ENCODE measurements at places on chromosomes 6 and 20. TPM values are rescaled to one million over a fixed set of nuclear protein-coding genes. Genes with fewer than 3 reads are reported as not detected.

DNA sequence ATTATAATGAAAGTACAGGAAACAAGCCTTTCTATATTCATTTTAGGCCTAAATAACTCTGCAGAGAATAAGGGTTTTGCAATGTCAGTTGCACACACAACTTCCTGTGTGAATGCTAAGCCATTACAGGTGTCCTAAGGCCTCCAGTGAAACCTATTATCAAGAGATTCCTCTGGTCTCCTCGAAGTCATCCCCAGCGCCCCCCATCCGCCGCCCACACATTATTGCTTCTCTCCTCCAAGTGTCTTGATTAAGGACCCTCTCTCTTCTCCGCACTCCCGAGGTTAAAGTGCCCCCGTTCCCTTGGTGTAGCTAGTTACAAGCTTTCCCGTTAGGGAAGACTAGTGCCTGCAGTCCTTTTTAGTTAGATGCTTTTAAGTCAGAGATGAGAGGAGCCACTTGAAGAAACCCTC lies 1.3 kb downstream of the HIVEP2 start:
- peak overlapping the region; percentile 99 for H3K27ac ChIP-seq
- H3K36me3 ChIP-seq: no peaks in the 10 kb centered on the region
- peak overlapping the region; percentile 88 for H3K4me3 ChIP-seq
- H3K4me1 ChIP-seq: peaks cover 21% of the 10 kb centered on the region
- no peaks in the 10 kb centered on the region for H3K27me3 ChIP-seq

DNA sequence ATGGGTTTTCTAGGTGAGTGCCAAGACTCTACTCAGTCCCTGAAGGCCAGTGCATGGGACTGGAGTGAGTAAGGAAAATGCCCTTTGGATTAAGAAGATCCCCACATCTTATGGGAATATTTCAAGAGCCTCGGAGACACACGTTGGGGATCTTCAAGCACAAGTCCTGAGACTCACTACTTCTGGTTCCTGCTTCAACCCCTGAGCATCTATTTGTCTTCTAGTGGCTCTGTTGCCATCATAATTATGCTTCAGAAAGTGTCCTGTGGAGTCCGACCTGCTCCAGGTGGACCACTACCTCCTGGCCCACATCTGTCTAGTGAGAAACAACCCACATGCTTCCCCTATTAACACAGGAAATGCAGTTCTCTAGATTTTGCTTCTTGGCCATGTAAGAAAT lies at the start of gene OR5V1:
OR5V1 (minus strand) TSS at position 101 of the 400 bp plus-strand sequence. CDS start 12,670 bp downstream, outside the sequence.
- H3K36me3 ChIP-seq: no peaks in the 10 kb centered on the region
- DNase-seq: no peak
- no peaks in the 10 kb centered on the region for H3K4me1 ChIP-seq
- no peak within 1 kb of the TSS for H3K4me3 ChIP-seq

GRCh38 chr6:41680182-41680965 lies 42.1 kb downstream of the MDFI start:
- H3K36me3 ChIP-seq: peaks cover 13% of the 10 kb centered on the region
- no peak for DNase-seq
- H3K4me1 ChIP-seq: peaks cover 23% of the 10 kb centered on the region
- no peaks in the 10 kb centered on the region for H3K27me3 ChIP-seq
- H3K27ac ChIP-seq: no peak overlapping the region
- no peak overlapping the region for H3K4me3 ChIP-seq

GRCh38 chr6:139611327-139612134 lies 237.1 kb upstream of the CITED2 start:
- DNase-seq: no peak
- no peaks in the 10 kb centered on the region for H3K36me3 ChIP-seq
- no peaks in the 10 kb centered on the region for H3K27me3 ChIP-seq
- no peak overlapping the region for H3K4me3 ChIP-seq
- no peaks in the 10 kb centered on the region for H3K4me1 ChIP-seq

- H3K27ac ChIP-seq: no peak overlapping the region
- no peaks in the 10 kb centered on the region for H3K36me3 ChIP-seq
- DNase-seq: no peak
- peaks cover 7% of the 10 kb centered on the region for H3K4me1 ChIP-seq
- H3K27me3 ChIP-seq: no peaks in the 10 kb centered on the region
These were observed 45.9 kb downstream of the CD164 start for GRCh38 chr6:109336221-109336961.

DNA sequence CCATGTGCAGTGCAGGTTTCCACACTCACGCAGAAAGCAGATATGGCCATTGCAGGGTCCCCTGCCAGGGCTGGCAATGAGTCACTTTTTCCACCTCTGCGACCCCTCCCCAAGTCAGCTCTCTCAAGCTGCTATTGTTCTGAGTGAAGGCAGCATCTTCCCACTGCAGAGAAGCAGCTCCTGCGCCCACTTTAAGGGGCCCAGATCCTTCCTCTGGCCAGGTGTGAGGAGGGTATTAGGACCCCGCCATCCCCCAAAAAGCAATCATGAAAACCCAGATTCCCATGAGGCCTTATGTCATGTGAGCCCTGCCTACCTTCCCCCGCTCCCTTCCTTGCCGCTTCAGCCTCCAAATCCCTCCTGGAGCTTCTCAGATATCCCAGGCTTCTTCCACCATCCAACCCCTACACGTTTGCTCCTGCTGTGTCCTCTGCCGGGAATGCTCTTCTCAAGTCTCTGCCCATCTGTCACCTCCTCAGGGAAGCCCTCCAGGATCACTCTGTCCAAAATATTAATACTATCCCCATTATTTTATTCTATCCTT lies 220.3 kb downstream of the NFATC2 start:
- no peaks in the 10 kb centered on the region for H3K36me3 ChIP-seq
- H3K27ac ChIP-seq: no peak overlapping the region
- no peak for DNase-seq

GRCh38 chr20:31687777-31688176 lies 34.9 kb downstream of the BCL2L1 start:
- no peak for DNase-seq
- no peaks in the 10 kb centered on the region for H3K27me3 ChIP-seq
- H3K27ac ChIP-seq: peak overlapping the region; percentile 9
- peaks cover 72% of the 10 kb centered on the region for H3K4me1 ChIP-seq
- H3K36me3 ChIP-seq: peaks cover 54% of the 10 kb centered on the region
- no peak overlapping the region for H3K4me3 ChIP-seq

DNA sequence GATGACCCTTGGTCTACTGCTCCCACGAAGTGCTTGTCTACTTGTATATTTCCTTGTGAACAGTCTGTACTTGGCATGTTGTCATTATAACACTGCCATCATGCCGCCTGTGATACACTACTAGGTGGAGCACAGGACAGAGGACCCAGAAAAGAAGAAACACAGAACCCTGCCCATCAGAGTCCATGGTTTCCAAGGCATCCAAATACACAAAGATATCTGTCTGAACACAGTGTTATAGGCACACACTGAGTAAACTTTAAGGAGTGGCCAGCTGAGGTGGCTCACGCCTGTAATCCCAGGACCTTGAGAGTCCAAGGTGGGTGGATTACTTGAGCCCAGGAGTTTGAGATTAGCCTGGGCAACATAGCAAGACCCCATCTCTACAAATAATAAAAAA lies 110.5 kb upstream of the SLC2A12 start:
- no peak for DNase-seq
- no peak overlapping the region for H3K4me3 ChIP-seq
- no peaks in the 10 kb centered on the region for H3K27me3 ChIP-seq
- H3K27ac ChIP-seq: no peak overlapping the region
- H3K36me3 ChIP-seq: peaks cover 4% of the 10 kb centered on the region

DNA sequence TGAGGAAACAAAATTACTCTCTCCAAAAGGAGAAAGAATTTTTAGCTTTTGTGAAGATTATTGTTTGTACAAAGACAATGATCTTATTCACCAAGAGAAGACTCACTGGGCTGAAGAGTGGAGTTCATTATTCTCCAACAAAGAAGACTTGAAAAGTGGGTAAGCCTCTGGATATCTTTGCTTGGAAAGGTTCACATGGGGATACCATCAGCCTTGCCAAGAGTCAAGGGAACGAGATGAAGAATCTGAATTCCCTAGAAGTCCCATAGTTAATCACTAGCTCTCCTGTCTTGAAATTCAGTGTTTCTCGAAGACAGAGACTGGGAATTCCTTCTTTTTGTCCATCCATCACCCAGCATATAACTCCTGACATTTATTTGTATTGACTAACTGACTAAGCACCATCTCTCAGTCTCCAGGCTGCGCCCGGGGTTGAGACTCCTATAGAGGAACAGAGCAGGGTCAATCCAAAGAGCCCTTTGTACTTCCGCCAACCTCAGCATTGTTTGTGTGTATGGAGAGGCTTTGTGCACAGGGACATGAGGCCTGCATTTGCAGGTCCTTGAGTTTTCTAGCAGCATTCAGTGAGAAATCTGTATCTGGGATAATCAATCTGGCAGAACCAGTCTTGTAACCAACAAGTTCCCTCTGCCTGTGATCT lies 461.9 kb downstream of the KIF16B start:
- H3K4me3 ChIP-seq: no peak overlapping the region
- H3K4me1 ChIP-seq: no peaks in the 10 kb centered on the region
- no peak overlapping the region for H3K27ac ChIP-seq
- no peak for DNase-seq

DNA sequence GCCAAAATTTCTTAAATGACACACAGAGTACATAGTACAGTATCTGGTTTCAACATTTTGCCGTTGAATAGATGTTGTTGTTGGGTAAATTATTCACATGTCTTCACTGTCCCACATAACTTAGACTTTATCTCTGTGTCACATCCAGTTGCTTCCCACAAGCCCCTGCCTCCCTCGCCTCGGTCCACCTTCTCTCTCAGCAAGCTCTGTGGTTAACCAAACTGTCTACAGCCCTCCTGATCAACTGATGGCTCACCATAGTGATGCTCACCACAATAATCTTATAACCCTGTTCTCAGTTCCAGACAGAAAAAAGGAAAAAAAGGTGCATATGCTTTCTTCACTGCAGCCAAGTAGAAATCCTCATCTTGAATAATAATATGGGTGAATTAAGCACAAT lies 23.0 kb downstream of the IL17F start:
- H3K27ac ChIP-seq: no peak overlapping the region
- no peaks in the 10 kb centered on the region for H3K27me3 ChIP-seq
- no peaks in the 10 kb centered on the region for H3K36me3 ChIP-seq
- DNase-seq: no peak

DNA sequence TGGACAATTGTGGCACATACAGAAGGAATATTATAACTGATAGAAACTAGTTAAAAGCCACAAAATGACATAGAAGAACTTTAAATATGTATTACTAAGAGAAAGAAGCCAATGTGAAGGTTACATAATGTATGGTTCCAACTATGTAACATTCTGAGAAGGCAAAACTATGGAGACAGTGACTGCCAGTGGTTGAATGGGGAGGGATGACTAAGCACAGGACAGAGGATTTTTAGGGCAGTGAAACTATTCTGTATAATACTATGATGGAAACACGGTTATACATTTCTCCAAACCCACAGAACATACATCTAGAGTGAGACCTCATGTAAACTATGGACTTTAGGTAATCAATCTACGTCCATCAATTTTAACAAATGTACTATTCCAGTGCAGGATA lies 22.4 kb downstream of the SYNCRIP start:
- H3K27ac ChIP-seq: no peak overlapping the region
- H3K27me3 ChIP-seq: no peaks in the 10 kb centered on the region
- peaks cover 99% of the 10 kb centered on the region for H3K36me3 ChIP-seq
- no peak for DNase-seq

- DNase-seq: no peak
- H3K4me1 ChIP-seq: no peaks in the 10 kb centered on the region
- no peak overlapping the region for H3K4me3 ChIP-seq
- H3K27me3 ChIP-seq: peaks cover 4% of the 10 kb centered on the region
- H3K27ac ChIP-seq: no peak overlapping the region
These were observed 72.3 kb downstream of the SIM1 start for GRCh38 chr6:100392423-100392822.

DNA sequence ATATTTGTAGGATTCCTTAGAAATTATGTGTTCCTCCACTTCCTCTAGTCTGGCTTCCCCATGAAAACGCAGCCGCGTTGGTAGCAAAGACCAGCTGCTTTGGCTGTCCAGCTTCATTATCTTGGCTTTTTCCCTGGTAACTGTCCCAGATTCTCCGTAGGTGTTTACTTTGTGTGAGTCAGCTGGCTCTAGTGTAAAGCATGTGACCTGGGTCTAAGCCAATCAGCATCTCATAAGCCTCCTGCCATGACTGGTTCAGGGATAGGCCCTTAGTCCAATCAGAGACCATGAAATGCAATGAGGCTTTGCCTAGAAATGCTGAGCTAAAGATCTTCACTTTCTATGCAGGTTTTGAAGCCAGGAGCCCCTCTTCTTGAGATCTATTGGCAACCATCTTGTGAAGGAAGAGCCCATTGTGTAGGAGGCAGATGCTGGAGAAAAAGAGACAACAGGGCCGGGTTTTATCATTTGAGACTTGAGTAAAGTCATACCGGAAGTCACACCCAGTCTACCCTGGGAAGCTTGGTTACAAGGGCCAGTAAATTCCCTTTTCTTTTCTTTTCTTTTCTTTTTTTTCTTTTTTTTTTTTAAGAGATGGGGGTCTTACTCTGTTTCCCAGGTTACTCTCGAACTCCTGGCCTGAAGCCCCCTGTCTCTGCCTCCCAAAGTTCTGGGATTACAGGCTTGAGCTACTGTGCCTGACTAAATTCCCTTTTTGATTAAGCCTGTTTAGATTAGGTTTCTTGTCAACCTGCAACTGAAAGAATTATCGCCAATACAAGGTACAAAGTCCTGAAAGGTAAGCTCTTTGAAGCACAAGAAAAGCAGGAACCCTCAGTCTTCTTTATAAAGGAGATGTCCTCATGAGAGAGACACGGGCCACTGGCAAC lies 256.5 kb upstream of the RREB1 start:
- H3K27ac ChIP-seq: peak overlapping the region; percentile 32
- DNase-seq: peak; percentile 62
- peaks cover 6% of the 10 kb centered on the region for H3K4me1 ChIP-seq

- no peaks in the 10 kb centered on the region for H3K36me3 ChIP-seq
- no peak overlapping the region for H3K27ac ChIP-seq
- no peaks in the 10 kb centered on the region for H3K27me3 ChIP-seq
- no peak for DNase-seq
- H3K4me1 ChIP-seq: peaks cover 9% of the 10 kb centered on the region
These were observed 267.2 kb upstream of the ECI2 start for GRCh38 chr6:4402477-4402976.

The SOBP gene
- 6.9 TPM for total RNA-seq

The ADGRF4 gene
- total RNA-seq: not detected

The PAX1 gene
- total RNA-seq: not detected

The ADAM33 gene
- total RNA-seq: 11.7 TPM

The GZF1 gene
- total RNA-seq: 14.8 TPM

The MRAP2 gene
- 0.74 TPM for total RNA-seq

The CNR1 gene
- 21.1 TPM for total RNA-seq

The NKAIN4 gene
- not detected for total RNA-seq
